Forelimb muscle (tissue), 1 donor: ENCODE measurements at places on chromosomes 1 and 21.

DNA sequence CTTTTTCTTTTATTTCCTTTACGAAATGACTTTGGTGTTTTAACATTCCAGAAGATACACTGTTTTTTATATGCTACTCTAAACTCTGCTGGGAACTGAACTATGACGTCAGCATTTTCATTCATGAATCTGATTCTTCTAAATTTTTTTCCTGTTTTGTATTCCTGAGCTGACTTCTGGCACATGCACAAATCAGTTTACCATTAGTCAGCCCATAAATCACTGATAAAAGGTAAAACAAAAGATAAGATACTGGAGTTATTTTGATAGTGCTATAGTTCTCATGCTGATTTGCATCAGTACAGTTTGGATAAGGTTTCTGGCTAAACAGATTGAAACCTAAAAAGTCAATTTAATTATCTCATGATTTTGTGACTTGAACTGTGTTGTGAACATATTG lies 10.4 kb downstream of the CAMTA1 start:
- no peak for DNase-seq

DNA sequence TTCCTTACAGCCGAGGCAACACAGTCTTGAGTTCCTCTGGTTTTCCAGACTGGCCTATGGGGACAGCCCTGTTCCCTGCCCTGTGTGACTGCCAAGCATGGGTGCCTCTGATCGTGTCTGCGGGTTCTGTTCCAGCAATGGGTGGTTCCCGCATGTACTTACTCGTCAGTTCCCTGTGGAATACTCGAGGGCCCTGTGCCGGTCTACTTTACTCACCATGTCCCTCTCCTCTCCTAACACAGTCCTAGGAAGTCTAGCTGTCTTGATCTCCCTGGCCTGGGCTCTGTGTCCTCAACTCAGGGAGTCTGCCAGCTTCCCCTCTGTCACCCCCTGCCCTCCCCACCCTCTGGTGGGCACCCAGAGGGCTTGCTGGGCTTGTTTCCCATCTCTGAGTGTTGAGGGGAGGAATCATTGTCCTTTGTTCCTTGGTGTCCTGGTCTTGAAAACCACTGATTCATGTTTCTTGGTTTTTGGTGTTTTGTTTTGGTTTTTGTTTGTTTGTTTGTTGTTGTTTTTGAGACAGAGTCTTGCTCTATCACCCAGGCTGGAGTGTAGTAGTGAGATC lies 36.0 kb downstream of the TRAPPC10 start:
- no peak for DNase-seq

DNA sequence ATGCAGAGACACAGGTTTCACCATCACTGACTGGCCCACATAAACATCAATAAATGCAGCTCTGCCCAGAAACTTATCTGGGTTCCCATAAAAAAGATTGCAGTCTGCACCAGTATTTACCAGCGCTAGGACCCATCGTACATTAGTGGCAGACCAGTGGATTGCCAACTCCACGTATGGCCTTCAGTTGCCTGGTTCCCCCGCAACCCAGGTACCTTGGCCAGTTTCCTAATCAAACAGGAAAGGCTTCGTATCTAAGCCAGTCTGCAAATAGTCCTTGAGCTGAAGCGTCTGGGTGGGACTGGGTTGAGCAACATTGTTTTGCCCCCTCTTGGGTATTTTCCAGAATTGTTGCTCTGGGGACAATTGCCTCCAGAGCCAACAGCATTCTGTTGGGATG lies 1639.3 kb downstream of the MRPL39 start:
- DNase-seq, result no peak

GRCh38 chr1:62210960-62211359 lies 16.3 kb downstream of the L1TD1 start:
- DNase-seq, result no peak

GRCh38 chr1:147336291-147336690 lies 93.8 kb downstream of the CHD1L start:
- no peak for DNase-seq

DNA sequence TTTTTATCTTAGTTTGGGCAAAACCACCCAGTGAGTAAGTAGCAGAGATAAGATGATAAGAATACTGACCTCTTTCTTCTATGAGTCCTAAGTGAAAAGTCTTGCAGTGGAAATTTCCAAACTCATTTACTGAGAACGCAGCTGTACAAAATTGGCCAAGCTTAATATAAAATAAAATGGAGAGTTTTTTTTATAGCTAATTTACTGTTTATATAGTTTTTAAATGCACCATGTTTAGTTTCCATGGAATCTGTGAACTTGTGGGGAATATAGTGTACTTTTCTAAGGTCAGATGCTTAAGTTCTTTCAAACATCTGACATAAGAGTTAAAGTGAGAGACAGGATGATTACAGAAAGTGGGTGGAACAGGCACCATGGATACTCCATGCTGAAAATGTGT lies 833.5 kb downstream of the ADGRL2 start:
- no peak for DNase-seq

- DNase-seq, result no peak
Observed at GRCh38 chr21:44533891-44534627, 5.9 kb downstream of the KRTAP10-1 start.

- no peak for DNase-seq
Observed at GRCh38 chr1:32405672-32406467, 11.6 kb upstream of the BSDC1 start.

GRCh38 chr1:14975119-14975518 lies 178.4 kb upstream of the TMEM51 start:
- no peak for DNase-seq

DNA sequence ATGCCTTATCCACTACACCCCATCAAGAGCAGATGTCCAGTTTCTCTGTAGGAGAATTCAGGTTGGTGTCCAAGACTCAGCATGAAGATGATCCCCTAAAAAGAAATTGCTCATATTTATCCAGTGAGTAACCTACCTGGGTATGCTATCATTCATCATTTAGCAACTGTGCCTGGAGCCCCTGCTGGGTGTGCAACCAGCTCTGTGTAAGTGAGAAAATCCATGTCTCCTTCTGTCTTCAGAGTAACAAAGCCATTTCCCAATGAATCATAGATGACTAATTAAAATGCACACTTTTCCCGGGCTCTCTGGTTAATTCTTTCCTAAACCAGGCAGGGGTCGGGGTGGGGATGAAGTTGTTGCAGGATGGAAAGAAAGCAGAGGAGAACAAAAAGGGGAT lies 35.8 kb downstream of the OLFML3 start:
- DNase-seq, result no peak

DNA sequence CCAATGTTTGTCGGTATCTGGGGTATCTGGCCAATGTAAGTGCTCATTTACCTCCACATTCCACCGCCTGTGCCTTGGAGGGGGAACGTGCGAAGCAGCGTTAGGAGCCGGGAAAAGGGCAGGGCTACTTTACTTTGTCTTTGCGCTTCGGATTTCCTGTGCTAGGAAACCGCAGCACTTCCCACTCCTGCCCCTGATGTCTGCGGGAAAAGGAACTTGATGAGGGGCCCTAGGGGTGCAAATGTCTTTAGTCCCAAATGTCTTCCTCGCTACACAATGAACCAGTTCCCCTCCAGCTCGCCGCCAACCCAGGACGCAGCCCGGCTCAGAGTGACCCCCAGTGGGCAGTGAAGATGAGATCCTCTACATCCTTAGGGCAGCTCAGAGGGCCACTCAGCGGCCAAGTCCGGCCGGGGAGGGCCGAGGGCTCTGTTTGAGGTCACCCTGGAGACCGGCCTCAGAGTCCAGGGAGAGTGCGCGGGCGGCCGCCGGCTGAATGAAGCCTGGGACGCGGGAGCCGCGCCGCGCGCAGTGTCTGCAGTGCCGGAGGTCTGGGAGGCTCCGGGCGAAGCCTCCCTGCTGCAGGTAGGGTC lies at the start of gene DYNLT5:
Gene DYNLT5, plus strand, starts transcription at position 460 of the 593 bp plus-strand sequence. CDS start 2,200 bp downstream, outside the sequence.
- DNase-seq, result no peak

DNA sequence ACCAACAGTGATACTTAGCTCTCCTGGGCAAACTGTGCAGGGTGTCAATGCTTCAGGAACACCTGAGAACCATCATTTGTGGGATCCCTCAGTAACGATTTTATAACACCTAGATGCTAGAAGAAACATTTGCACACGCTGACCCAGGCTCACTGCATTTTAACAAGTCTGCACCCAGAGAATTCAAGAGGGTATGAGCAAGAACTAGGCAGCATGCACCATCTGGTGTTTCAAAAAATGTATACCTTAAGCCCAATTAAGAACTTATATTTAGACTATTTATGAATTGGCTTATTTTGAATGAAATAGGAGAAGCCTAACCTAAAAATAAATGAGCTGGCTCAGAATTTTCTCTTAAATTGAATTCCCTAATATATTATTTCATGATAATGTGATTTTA lies 400.5 kb downstream of the GPATCH2 start:
- DNase-seq, result no peak

- no peak for DNase-seq
Observed at GRCh38 chr1:31872658-31873636, 57.1 kb upstream of the SPOCD1 start.

DNA sequence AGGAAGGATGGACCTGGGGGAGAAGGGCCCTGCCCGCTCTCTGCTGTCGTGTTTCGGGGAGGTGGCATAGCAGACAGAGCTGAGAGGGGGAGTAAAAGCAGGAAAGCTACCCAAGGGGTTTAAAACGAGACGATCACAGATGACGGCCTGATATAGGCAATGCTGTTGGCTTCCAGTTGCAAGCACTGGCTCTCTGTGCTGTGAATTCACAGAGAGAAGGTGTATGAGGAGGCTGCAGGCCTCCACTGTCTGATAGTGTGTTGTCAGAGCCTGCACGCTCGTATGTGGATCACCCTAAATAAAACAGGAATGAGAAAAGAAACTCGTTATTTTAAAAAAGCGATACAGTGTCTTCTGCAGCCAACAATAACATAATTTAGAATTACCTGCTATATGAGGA lies 57.4 kb downstream of the LGR6 start:
- DNase-seq, result no peak

DNA sequence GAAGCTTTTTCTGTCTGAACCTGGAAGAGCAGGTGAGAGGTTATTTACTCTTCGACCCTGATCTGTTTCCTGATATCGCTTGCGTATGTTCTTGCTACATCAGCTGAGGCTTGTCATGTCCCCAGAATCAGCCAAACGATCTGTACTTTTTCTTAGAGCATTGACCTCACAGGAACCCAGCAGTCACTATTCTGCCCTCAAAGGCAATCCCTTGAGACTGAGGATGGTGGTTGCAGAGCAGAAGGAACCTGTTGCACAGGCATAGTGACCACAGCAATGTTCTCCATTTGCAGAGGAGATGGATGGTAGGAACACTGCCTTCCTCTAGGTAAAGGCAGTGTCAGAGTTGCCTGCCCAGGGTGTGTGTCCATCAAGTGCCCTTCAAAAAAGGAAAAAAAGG lies 11.3 kb upstream of the LACTBL1 start:
- DNase-seq, result no peak

DNA sequence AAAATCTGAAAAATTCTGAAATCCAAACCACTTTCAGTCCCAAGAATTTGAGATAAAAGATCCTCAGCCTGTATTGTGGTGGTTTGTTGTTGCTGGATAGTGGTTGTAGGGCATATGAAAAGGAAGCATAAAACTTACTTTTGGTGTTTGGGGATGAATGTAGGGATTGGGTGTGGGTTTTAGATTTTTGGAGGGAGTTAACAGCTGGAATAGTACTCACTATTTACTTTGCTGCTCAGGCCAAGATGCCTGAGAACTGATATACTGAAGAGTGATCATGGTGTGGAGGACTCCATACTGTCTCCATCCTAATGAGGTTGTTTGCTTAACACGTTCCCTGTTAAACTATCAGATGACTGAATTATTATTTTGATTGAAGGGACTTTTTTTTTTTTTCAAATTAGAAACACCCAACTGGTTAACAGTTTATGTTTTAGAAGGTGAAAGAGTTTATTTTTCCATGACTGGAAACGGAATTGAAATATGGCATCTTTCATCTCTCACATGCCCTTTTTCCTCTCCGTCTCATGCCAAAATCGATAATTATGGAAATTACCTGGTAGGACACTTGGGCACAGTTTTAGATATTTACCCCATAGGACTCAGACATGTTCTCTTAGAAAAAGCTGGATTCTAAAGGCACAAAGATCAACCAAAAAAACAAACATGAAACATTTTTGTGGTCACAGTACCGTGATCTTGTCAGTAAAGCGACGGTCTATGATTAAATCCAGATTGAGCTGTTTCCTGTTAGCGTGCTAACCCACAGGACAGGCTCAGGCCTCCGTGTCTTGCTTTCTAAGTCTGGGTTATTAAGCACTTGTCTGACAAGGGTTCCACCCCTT lies 37.3 kb downstream of the RGL1 start:
- DNase-seq, result peak; percentile 70

DNA sequence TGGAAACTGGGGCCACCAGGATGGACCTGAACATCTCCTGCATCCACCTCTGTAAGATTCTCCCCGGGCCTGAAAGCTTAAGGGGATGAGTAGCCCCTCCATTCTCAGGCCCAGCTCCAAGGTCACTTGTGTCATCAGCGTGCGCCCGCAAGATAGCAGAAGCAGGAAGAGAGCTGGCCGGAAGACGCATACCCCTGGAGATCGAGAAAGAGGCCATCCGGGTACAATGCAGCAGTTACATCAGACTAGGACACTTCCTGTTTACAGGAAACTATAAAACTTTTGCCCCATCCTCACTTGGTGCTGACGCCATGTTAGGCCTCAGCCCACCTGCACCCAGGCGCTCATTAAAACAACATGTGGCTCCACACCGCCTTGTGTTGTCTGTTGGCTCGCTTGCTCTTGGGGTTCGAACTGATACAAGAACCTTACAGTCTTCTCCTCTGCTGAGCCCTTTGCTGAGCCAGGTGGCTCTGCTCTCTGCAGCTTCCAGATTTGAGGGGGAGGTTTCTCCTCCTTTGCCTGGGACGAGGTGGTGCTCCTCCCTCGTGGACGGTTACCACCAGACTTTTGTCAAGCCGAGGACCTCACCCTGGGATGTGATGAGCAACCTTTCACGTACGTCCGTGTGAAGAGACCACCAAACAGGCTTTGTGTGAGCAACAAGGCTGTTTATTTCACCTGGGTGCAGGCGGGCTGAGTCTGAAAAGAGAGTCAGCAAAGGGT lies 277.5 kb upstream of the C1orf174 start:
- no peak for DNase-seq

DNA sequence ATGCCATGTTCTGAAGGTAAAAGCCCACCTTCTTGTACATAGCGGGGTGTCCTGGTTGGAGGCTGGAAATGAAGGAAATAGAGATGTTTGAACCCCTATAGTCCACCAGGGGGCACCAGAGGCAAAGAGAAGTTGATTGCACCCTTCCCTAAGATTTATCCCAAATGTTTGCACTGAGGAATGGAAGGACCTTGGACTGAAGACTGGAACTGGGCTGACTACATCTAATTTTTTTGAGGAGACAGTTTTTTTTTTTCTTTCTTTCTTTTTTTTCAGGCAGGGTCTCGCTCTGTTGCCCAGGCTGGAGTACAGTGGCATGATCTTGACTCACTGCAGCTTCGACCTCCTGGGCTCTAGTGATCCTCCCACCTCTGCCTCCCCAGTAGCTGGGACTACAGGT lies 55.3 kb upstream of the EIF4G3 start:
- DNase-seq, result no peak

DNA sequence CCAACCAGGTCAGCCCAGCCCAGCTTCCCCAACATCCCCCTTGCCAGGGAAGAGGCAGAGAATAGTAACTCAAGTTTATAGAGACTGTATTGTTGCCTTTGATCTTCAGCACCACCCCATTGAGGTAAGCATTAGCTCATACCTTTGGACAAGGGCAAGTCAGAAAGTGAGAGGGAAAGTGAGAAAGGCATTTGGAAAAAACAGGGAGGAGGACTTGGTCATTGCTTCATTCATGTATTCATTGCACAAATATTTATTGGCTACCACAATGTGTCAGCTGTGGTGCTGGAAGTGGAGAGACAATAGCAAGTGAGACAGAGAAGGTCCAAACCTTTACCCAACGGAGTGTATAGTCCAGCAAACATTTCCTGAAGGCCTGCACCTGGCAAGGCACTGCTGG lies 561.2 kb downstream of the KIF26B start:
- no peak for DNase-seq
